Occipital lobe (tissue), 3 donors: ENCODE measurements at places on chromosomes 11 and 22. TPM values are rescaled to one million over a fixed set of nuclear protein-coding genes. Genes with fewer than 3 reads are reported as not detected.

Gene TPBGL
- under 0.01 TPM for total RNA-seq

Gene OR2AG1
- not detected for total RNA-seq

Gene LDLRAD3
- total RNA-seq = 58.8 TPM

Gene GAB4
- total RNA-seq = not detected

Gene E2F8
- total RNA-seq = 0.62 TPM

Gene GLYATL1
- 0.78 TPM for total RNA-seq

Gene TMPRSS13
- 0.47 TPM for total RNA-seq

Gene TMEM191B
- total RNA-seq = 0.94 TPM

Gene LMO1
- total RNA-seq = 1.9 TPM

Gene DDX25
- total RNA-seq = 18.7 TPM

Gene IGSF22
- total RNA-seq = 0.16 TPM

Gene OR52E5
- total RNA-seq = not detected

Gene KCNQ1
- total RNA-seq = 0.31 TPM

Gene ZBTB16
- 9.7 TPM for total RNA-seq

Gene ZNRF3
- 8.1 TPM for total RNA-seq

Gene CRYAB
- total RNA-seq = 10.3 TPM

Gene APOA4
- total RNA-seq = not detected

Gene CTSF
- total RNA-seq = 39.1 TPM

Gene CCDC73
- not detected for total RNA-seq

Gene TMEM45B
- total RNA-seq = 0.31 TPM

Gene ELFN2
- total RNA-seq = 14.7 TPM

Gene CCDC134
- total RNA-seq = 12.2 TPM

Gene GALNT18
- total RNA-seq = 22.8 TPM

Gene GTSE1
- total RNA-seq = 1.1 TPM

Gene VWCE
- total RNA-seq = 2.7 TPM

Gene SYT7
- 15.1 TPM for total RNA-seq
